ENCODE measurements at places on chromosomes 5 and 9.

- no peak for DNase-seq
Observed at GRCh38 chr9:94802793-94803192, 76.3 kb downstream of the AOPEP start.

DNA sequence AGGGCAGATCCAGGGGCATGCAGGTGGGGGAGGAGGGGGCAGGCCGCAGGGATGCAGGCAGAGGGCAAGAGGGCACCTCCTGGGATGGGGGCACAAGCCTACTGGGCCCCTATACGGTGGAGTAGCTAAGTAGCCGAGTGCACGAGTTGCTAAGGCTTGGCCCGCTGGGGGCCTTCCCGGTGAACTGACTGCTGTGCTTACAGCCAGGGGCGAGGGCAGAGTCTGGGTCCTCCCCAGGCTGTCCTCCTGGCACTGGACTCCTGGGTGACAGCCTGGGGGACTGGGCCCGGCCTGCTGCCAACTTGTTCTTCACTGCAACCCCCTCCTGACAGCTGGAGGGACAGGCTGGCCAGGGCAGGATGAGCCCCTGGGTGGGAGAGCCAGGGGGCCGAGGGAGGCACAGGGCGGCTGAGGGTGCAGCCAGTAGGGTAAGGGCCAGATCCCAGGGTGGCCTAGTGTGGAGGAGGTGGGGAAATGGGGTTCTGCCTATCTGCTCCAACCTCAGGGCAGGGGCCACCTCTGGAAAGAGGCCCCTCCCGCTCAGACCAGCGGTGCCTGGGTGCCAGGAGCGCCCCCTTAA is 1.7 kb upstream of the EGFL7 start:
- DNase-seq = no peak

- DNase-seq = no peak
Observed at GRCh38 chr5:150801117-150801927, 22.8 kb downstream of the SMIM3 start.

DNA sequence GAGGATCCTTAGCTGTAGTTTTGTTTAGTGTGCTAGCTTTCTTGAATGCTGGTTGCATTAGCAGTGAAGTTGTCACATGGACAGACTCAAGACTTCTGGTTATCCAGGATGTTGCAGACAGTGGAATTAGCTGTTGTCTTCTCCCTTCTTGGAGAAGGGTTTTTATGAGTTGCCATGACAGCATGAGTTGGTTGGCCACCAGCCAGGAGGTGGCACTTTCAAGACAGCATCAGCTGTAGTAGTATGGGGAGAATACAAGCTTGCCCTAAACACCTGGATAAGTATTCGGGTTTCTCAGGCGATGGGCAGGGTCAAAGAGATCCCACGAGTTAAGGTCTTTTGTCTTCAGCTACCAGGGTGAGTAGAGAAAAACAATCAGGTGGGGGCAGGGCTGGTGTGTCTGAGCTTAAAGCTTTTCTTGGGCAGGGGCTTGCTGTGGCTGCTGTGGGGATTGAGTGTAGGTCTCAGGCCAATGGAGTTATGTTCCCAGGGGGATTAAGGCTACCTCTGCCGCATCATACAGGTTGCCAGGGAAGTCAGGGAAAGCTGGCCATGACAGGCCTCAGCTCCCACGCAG is 7.7 kb upstream of the C5orf47 start:
- no peak for DNase-seq

DNA sequence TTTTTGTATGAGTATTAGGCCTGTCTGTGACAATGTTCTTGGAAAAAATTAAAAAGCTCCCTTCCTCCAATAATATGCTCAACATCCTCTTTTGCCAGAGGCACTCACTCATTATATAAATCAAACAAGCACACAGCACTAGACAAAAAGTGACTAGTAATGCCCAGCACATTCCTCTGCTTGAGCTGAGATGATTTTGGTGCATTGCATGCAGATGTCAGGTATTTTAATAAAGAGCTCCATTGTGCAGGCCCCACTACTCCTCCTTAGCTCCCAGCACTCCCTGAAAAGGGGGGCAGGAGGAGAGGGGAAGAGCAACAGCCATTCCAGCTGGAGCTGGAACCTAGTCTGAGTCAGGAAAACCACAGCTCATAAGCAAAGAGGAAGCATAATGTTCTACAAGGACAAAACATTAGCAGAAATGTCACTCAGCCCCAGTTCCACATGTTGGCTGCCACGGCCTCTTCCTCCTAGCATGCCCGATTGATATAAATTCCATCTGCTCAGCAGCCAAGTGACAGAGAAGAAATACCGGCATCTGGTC is 348.5 kb downstream of the BNC2 start:
- DNase-seq = no peak

DNA sequence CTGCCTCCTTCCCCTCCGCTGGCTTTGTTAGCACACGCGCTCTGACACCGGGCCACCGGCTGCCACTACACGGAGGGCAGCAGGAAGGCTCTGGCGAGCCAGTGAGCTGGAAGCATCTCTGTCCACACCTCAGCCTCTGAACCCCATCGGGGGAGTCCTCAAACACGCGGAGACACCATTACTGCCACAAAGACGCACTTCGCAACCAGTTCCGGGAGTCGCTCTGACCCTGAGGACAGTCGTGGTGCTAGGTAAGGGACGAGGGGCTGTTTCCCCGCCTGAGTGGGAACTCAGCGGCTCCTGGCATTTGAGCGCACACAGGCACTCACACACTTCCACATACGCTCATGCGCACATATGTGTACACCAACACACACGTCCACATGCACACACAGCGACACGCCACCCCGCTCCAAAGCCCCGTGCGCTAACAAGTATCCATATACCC is 160.0 kb downstream of the C9orf152 start:
- no peak for DNase-seq

DNA sequence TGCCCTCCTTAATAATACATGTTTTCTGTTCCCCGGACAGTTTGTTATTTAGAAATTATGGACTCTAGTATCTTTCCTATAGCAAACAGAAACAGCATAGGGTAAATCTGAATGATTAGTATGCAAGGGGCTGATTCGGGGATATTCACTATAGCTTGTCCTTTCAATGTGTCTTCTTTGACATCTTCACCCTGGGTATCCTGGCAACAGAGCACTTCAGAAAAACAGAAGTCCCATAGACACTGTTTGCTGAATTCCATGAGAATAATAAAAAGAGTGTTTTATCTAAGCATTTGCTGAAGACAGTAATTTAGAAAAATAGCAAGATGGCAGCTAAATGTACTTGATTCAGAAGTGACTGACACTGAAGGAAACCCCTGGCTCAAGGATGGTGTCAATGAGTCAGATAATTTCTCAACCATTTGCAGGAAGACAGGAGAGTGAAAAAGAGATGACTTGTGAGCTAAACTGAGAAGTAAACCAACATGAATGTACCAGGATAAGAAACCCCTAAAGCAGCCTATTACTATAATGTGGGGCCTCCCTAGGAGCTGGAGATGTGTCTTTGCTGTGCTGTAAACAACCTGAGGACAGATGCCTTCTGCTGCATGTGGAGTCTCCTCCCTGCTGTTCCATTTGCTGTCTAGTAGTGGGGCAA is 246.2 kb downstream of the MAN2A1 start:
- DNase-seq = no peak

- DNase-seq = no peak
Observed at GRCh38 chr5:168985454-168985853, 315.5 kb downstream of the SLIT3 start.

- DNase-seq = no peak
Observed at GRCh38 chr9:116984111-116984510, 297.0 kb downstream of the TRIM32 start.

DNA sequence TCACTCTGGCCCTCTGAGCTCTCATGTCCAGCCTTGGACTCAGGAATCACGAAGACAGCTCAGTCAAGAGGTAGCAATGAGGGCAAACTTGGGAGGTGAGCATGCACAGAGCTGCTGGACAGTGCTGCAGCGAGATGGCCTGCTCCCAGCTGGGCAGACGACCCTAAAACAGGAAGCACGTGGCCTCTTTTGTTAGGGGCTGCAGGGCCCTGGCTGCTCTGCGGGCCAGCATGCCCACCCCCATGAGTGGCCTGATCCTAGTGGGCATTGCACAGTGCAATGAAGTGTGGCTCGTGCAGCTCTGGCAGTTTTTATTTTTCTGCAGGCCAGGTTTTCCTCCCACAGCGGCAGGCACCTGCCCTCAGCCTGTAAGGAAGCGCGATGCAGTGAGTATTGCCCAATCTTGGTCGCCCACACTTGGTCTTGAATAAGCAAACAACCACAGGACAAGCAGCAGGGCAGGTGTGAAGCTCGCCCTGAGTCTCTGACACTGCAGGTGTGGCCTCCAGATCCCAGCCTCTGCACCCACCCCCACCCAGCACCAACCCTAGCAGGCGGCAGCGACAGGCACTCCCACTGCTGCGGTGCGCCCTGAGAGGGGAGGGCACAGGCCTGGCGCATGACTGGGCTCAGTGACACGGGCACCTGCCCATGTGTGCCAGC is 60.8 kb downstream of the SEMA4D start:
- DNase-seq = peak; percentile 57

DNA sequence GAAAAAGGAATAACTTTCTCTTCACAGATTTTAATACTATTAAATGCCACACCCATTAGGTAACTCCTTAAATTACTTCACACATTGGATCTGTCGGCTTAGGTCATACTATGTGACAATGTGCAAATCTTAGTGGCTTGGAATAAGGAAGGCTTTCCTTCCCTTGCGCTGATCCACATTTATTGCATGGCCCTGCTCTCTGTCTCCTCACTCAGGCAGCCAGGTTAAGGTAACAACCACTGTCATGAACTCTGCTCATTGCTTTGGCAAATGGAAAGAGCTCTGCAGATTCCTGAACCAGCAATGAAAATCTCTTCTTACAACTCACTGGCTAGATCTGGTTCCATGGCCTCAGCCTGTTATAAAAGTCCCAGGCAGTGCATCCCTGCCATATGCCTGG is 121.9 kb upstream of the NFIB start:
- no peak for DNase-seq

GRCh38 chr5:134142052-134142451 is 27.6 kb downstream of the TCF7 start:
- no peak for DNase-seq

- DNase-seq = no peak
Observed at GRCh38 chr5:112708103-112708622, 29.5 kb upstream of the APC start.

DNA sequence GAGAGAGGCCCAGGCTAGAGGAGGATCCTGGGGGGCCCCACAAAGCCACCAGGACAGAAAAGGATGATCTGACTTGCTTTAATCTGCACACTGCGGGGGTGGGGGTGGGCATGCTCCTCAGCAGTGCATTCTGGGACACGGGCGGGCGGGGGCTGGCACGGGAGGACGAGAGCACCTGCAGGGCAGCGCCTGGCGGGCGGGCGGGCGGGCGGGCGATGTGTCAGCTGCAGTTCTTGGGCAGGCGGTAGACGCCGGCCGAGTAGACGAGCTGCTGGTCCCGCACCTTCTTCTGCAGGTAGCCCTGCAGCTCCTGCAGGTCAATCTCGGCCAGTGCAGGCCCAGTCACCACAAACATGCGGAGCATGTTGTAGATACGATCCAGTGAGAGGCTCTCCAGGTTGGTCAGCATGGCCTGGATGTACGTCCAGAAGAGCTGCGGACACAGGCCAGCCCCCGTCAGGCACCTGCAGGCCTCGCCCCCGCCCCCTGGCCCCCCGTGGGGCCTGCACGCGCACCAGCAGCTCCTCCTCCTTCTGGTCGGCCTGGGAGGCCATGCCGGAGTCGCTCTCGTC is 3.0 kb upstream of the TMEM210 start:
- peak; percentile 15 for DNase-seq

GRCh38 chr5:72501488-72501887 is 5.7 kb downstream of the ZNF366 start:
- no peak for DNase-seq

DNA sequence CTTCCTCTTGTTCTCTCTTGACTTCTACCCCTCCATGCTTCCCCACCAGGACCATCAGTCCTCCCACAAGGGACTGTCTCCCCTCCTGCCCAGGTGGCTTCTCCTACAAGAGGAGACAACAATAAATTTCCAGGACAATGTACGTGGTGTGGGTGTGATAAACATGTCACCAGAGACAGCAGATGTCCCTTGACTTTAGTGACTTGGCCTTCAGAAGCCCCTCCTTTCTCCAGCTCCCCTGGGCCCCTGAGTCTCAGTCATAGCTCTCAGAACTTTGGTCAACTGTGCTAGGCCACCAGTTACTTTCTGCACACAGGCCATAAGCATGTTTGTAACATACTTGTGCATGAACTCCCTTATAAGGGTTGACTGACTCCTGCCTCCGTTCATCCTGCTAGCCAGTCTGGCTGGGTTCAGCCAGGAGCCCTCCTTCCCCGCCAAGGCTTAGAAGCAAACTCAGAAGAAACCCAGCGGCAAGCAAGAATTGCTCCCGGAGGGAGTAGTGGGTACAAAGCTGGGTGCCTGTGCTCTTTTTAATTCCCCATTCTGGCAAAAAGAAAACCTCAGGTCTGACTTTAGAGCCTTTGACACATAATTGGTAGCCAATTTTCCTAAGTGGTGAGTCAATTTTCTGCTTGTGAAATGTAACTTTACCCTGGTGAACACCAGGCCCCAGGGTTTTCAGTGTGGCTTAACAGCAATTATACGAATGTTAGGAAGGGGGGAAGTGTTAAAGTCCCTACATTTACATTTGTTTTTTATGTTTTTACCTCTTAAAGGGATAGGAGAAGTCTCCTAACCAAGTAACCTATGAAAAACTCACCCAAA is 49.2 kb downstream of the EBF1 start:
- DNase-seq = no peak

DNA sequence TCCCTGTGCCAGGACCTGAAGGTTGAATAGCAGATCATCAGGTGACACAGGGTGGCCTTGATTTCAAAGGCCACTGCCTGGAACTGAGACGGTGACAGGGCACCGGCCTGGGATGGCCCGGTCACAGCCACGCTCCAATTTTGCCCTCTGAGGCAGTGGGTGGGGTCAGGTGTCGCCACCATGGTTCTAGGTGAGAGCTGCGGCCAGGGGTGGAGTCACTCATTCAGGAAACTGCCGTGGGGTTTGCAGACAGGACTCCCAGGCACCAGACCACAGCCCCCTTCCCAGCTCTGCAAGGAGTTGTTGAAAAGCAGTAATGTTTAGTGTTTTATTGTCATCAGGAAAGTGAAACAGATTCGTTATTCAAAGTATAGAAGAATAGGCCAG is 17.3 kb upstream of the RNU6ATAC start:
- DNase-seq = no peak

DNA sequence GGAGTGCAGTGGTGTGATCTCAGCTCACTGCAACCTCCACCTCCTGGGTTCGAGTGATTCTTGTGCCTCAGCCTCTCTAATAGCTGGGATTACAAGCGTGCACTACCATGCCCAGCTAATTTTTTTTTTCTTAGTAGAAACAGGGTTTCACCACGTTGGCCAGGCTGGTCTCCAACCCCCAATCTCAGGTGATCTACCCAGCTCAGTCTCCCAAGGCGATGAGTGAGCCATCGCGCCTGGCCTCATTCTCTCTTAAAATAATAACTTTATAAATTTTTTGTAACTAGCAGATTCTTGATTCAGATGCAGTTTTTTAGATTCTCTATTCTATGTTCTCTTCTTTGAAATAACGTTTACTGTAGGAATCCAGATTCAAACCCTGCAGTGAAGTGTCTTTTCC is 127.1 kb downstream of the GDNF start:
- DNase-seq = no peak

GRCh38 chr5:34684281-34684979 is 28.3 kb downstream of the RAI14 start:
- no peak for DNase-seq

- DNase-seq = no peak
Observed at GRCh38 chr5:128674837-128675446, 136.9 kb upstream of the FBN2 start.

GRCh38 chr9:21395778-21396717 is 10.8 kb upstream of the IFNA2 start:
- DNase-seq = peak; percentile 52
